ENCODE measurements at places on chromosomes 4 and X. TPM values are rescaled to one million over a fixed set of nuclear protein-coding genes. Genes with fewer than 3 reads are reported as not detected.

MAMLD1 gene
- 2.5 TPM for total RNA-seq

FGFBP2 gene
- not detected for total RNA-seq

DNA sequence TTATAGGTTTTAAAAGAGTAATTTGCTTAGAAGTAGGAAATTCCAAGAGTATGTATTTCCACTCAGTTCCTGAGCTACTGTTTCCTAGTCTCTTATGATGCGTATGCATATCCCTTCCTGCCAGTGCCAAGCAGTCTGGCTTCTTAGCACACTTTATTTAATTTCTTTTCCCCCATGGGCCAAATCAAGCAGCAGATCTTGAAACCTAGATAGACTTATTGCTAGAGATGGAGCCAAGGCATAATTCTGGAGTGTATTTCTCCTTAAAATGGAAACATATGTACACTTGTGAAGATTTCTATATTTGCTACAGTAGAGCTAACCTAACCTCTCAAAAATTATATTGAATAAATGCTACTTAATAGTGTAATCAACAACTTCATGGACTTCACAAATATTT is 2337.6 kb downstream of the PCDH7 start:
- no peaks in the 10 kb centered on the region for H3K27me3 ChIP-seq
- no peaks in the 10 kb centered on the region for H3K36me3 ChIP-seq
- H3K4me1 ChIP-seq = no peaks in the 10 kb centered on the region
- no peak overlapping the region for H3K27ac ChIP-seq

DNA sequence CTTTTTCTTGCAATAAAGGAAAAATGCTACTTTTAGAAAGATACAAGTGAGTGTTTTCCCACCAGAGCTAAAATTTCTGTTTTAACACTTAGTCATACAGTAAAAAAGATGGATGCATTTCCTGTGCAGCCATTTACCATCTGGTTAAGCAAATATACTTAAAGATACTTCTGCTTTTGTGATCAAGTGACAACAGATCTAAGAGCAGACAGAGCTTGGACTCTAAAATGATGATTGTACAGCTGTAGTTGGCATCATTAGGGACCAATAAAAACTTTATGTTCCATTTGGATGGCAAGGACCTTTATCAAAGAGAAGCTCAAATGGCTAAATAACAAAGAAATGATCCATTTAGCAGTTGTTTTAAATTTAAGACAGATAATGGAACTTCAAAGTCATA is 270.8 kb downstream of the FSTL5 start:
- H3K36me3 ChIP-seq = no peaks in the 10 kb centered on the region
- no peak for DNase-seq

- no peak overlapping the region for H3K27ac ChIP-seq
- no peaks in the 10 kb centered on the region for H3K4me1 ChIP-seq
- peaks cover 37% of the 10 kb centered on the region for H3K27me3 ChIP-seq
- H3K36me3 ChIP-seq = no peaks in the 10 kb centered on the region
- H3K4me3 ChIP-seq = no peak overlapping the region
- no peak for DNase-seq
These were observed 4.2 kb downstream of the NKX1-1 start for GRCh38 chr4:1402021-1402515.

DNA sequence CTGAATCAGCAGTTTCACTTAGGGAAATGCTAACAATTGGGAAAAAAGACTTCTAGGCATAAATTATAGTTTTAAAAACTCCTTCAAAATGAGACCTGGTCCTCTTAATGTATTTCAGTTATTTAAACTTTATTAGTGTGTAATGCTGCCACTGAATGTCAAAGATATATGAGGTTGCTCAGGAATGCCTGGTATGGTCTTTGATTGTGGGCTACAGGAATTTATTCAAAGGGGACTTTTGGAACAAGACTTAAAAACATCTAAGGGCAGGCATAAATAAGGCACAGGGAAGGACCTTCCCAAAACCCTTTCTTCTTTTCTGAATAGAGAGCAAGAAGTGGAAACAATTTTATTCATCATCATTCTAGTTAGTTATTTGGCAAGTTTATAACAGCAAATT is 439.1 kb downstream of the TLL1 start:
- DNase-seq = no peak
- no peaks in the 10 kb centered on the region for H3K4me1 ChIP-seq
- no peaks in the 10 kb centered on the region for H3K27me3 ChIP-seq
- no peaks in the 10 kb centered on the region for H3K36me3 ChIP-seq

- H3K4me1 ChIP-seq = no peaks in the 10 kb centered on the region
- no peaks in the 10 kb centered on the region for H3K36me3 ChIP-seq
- H3K4me3 ChIP-seq = no peak overlapping the region
- H3K27me3 ChIP-seq = no peaks in the 10 kb centered on the region
- H3K27ac ChIP-seq = no peak overlapping the region
- no peak for DNase-seq
These were observed 104.4 kb downstream of the GPC3 start for GRCh38 chrX:133881007-133881406.

SPIN2A gene
- total RNA-seq = 2.5 TPM

MAGEC2 gene
- total RNA-seq = not detected

COX7B2 gene
- total RNA-seq = 12.7 TPM

SLC6A14 gene
- 0.44 TPM for total RNA-seq

DNA sequence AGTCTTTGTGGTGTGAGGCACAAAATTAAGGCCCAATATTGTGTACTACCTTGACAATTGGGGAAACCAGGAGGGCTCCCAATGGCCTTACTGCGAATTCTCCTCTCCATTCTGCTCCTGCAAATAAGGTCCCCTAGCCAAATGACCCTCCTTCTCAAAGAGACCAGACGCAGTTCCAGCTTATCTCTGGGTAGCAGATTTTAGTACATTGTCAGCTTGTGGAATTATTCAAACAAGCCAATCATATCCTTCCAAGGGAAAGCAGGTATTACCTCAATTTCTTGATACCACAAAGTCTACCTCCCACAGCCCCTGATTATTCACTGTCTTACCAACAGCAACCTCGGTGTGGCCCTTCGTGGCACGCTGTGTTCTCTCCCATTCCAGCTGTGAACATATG is 7.8 kb upstream of the ZBTB33 start:
- no peaks in the 10 kb centered on the region for H3K27me3 ChIP-seq
- DNase-seq = no peak
- H3K4me3 ChIP-seq = no peak overlapping the region
- H3K27ac ChIP-seq = no peak overlapping the region

- no peaks in the 10 kb centered on the region for H3K36me3 ChIP-seq
- peaks cover 20% of the 10 kb centered on the region for H3K4me1 ChIP-seq
- no peaks in the 10 kb centered on the region for H3K27me3 ChIP-seq
- H3K4me3 ChIP-seq = peak within 1 kb of the TSS; percentile 87
These were observed at the start of gene NUDT6 for GRCh38 chr4:122921971-122922876. Gene NUDT6, minus strand, starts transcription at chr4:122922597. Its CDS starts 25 bp downstream, at chr4:122922572.

PSMD10 gene
- 127 TPM for total RNA-seq

DNA sequence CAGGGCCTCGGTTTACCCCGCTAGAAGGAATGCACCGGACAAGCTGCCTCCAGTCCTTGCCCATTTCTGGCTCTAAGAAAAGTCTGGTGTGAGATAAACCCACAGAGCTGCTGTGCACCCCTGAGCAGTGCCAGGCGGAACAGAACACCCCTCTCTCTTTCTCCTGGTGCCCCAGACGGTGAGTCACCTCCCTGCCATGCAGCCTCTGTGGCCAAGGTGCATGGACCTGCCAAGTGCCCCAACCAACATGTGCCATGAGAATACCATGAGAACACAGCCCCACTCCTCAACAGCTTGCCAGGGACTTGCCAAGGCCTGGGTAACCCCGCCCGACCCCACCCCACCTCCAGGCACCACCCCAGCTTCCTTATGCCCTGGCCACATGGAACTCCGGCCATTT is 47.7 kb upstream of the MAN2B2 start:
- no peaks in the 10 kb centered on the region for H3K36me3 ChIP-seq
- H3K4me1 ChIP-seq = no peaks in the 10 kb centered on the region
- H3K4me3 ChIP-seq = no peak overlapping the region
- H3K27me3 ChIP-seq = no peaks in the 10 kb centered on the region
- DNase-seq = peak; percentile 68

DNA sequence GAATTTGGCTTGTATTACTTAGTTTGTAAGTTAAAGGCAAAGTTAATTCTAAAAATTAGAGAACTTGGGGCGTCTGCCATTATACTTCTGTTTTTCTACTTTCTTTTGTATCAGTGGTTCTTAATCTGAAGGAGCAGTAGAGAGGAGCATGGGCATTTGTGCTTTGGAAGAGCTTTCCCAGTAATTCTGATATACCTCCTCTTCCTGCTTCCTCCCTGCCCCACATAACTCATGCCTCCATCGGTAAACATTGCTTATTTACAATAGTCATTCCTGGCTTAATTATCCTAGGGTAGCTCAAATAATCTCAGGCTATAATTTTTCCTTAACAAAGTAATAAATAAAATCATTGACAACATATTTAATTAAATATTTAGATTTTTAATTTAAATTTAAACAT is 37.1 kb upstream of the SPARCL1 start:
- no peak for DNase-seq
- no peaks in the 10 kb centered on the region for H3K4me1 ChIP-seq
- no peaks in the 10 kb centered on the region for H3K27me3 ChIP-seq
- H3K4me3 ChIP-seq = no peak overlapping the region
- H3K36me3 ChIP-seq = no peaks in the 10 kb centered on the region
- H3K27ac ChIP-seq = no peak overlapping the region

GRCh38 chr4:113550510-113550909 is 211.0 kb downstream of the CAMK2D start:
- H3K4me3 ChIP-seq = no peak overlapping the region
- H3K27me3 ChIP-seq = no peaks in the 10 kb centered on the region
- DNase-seq = no peak
- no peak overlapping the region for H3K27ac ChIP-seq

DNA sequence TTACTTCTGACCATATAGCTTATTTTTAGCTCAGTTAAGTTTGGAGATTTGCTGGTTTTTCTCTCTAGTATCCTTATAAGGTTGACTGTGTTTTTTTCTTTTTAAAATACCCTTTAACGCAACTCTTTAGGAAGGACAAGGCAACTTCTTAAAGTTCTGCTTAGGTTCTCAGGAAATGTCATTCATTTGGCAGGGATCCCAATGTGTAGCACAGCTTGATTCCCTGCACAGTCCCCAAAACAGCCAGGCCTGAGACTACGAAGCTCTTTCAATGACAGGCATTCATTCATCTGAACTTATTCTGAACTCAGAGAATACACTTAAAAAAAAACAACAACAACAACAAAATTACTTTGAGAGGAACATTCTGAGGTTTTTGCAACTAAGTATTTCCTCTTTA is 1765.8 kb downstream of the PCDH7 start:
- H3K4me3 ChIP-seq = no peak overlapping the region
- H3K36me3 ChIP-seq = no peaks in the 10 kb centered on the region

- H3K27ac ChIP-seq = no peak overlapping the region
- no peaks in the 10 kb centered on the region for H3K36me3 ChIP-seq
- H3K4me3 ChIP-seq = no peak overlapping the region
- no peaks in the 10 kb centered on the region for H3K4me1 ChIP-seq
These were observed 469.0 kb upstream of the ATOH1 start for GRCh38 chr4:93359586-93359985.

DNA sequence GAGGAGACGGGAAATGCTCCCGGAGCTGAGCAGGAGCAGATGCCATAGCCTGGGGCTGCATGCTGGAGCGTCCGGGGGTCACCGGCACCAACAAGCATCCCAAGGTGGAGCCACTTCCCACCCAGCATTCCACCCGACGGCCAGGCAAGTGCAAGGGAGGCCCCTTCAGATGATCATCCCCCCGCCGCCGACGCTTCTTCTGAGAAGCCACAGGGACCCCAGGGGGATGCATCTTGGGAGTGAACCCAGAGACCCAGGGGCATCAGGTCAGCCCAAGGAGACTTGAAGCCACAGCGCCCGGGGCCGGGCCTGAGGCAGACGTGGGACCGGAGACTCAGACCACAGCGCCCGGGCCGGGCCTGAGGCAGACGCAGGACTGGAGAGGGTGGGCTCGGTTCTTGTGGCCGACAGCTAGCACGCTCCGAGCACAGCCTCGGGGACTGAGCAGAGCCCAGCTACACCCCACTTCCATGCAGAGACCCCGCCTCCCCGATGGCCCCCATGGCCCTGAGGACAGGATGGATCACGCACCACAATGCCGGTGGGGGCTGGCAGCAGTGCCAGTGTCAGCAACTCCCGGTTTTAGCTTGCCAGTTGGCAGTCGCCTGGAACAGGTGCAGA is 33.0 kb upstream of the CPLX1 start:
- H3K4me3 ChIP-seq = no peak overlapping the region
- DNase-seq = no peak
- no peaks in the 10 kb centered on the region for H3K4me1 ChIP-seq
- peaks cover 8% of the 10 kb centered on the region for H3K36me3 ChIP-seq
- H3K27ac ChIP-seq = no peak overlapping the region

GABRE gene
- total RNA-seq = 24.5 TPM

GRCh38 chrX:88903989-88904718 is 157.1 kb downstream of the CPXCR1 start:
- H3K27me3 ChIP-seq = no peaks in the 10 kb centered on the region
- no peak overlapping the region for H3K27ac ChIP-seq
- no peaks in the 10 kb centered on the region for H3K4me1 ChIP-seq
- DNase-seq = no peak

DNA sequence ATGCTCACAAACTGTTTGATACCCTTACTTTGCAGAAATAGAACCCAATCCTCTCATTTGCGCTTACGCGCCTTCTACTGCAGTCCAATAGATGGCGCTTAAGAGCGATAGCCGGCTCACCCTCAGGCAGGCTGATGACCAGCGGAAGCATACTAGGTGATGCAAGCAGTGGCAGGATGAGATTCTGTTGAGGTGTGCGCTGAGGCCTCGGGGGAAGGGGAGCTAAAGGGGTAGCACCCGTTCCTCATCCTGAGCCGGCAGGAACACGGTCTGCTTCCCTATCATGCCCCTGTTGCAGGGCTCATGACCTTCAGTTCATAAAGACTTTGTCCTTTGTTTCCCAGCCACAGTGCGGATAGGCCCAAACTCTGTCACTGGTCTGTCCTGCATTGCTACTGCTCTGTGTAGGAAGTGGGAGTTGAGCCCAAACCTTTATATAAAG is 628.9 kb downstream of the TLL1 start:
- no peaks in the 10 kb centered on the region for H3K36me3 ChIP-seq
- no peak overlapping the region for H3K27ac ChIP-seq
- peak; percentile 29 for DNase-seq
- no peaks in the 10 kb centered on the region for H3K27me3 ChIP-seq

- DNase-seq = no peak
- no peaks in the 10 kb centered on the region for H3K4me1 ChIP-seq
- H3K27ac ChIP-seq = no peak overlapping the region
- no peaks in the 10 kb centered on the region for H3K36me3 ChIP-seq
- no peak overlapping the region for H3K4me3 ChIP-seq
- H3K27me3 ChIP-seq = no peaks in the 10 kb centered on the region
These were observed 174.1 kb downstream of the RBMX2 start for GRCh38 chrX:130575831-130576389.
